ENCODE measurements at places on chromosomes 11 and 22. TPM values are rescaled to one million over a fixed set of nuclear protein-coding genes. Genes with fewer than 3 reads are reported as not detected.

DNA sequence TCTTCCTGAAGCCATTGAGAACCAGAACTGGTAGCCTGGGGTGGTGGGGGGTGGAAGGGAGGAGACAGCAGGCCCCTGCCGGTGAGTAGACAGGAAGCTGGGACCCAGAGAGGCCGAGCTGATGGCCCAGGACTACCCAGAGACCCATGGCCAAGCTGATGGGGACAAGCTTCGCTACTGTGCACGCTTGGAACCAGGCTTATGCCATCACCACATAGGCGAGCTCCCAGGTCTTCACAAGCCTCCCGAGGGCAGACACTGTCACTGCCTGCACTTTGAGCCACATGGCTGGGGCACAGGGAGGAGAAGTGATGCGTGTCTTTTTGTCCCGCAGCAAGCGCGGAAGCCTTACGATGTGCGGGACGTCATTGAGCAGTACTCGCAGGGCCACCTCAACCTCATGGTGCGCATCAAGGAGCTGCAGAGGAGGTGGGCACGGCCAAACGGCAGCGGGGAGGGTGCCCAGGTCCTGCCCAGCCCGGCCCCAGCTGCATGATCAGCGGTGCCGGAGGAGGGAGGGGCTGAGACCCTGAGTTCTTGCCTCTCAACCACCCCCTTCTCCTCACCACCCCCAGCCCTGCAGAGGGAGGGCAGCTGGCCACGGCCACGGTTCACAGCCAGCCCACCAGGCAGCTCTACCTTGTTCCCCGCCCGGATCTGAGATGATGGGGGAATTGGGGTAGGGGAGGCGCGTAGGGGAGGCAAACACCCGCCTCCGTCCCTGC is 76.0 kb upstream of the KCNQ1OT1 start:
- H3K27me3 ChIP-seq: peaks cover 18% of the 10 kb centered on the region
- H3K4me3 ChIP-seq: no peak overlapping the region
- H3K36me3 ChIP-seq: no peaks in the 10 kb centered on the region
- no peak for DNase-seq
- no peak overlapping the region for H3K27ac ChIP-seq

DNA sequence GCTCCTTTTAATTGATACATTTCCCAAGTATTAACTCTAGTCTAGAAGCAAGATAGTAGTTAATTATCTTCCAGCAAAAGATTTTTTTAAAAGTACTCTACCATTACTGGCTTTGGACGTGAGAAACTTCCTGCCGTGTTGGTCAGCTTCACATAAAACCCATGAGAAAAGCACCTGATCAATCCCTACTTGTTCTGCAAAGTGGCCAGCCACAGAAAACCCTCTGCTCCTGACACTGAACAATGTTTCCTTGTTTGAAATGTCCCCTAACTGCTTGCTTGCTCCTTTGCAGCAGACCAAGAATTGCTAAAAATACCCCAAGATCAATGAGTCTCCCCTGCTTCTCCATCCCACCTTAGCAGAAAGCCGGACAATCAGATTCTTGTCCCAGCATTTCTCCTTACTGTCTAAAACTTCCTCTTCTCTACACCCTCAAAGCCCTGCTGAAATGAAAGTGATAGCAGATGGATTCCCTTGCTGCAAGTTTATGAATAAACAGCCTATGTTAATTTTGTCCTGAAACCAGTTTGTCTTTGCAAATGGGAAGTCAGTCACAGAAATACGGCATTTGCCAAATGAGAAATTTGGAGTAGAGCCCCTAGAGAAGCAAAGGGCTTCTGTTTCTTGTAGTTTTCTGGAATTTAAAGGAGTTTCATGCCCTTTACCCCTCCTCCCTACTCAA is 207.1 kb upstream of the ARHGAP20 start:
- H3K27ac ChIP-seq: no peak overlapping the region
- H3K4me1 ChIP-seq: peaks cover 5% of the 10 kb centered on the region
- DNase-seq: no peak
- no peaks in the 10 kb centered on the region for H3K36me3 ChIP-seq
- peaks cover 48% of the 10 kb centered on the region for H3K27me3 ChIP-seq

DNA sequence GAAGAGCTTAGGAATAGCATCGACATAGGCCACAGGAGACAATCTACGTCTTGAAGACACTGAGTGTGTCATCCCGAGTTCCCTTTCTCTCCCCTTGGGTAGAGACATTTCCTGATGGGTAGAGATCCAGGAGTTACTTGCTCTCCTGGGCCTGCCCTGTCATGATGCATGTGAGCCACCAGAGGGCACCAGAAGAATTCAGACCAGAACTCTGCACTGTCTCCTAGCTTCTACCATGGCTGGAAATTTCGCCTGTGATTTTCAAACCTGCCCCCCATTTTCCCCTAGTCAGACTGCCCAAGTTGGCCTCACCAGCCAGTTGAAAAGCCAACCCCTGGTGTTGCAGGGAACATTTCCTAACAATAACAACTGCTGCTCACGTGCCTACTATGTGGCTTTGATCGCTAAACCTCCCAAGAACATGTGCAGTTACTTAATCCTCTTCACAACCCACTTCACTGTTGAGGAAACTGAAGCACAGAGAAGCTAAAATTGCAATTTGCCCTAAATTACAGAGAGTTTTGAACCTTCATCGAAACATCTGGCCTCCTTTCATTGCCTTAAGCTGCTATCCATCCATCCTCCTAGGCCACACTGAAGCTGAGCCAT is 47.2 kb downstream of the C11orf58 start:
- H3K27ac ChIP-seq: no peak overlapping the region
- peaks cover 21% of the 10 kb centered on the region for H3K4me1 ChIP-seq
- H3K4me3 ChIP-seq: no peak overlapping the region
- no peaks in the 10 kb centered on the region for H3K36me3 ChIP-seq

DNA sequence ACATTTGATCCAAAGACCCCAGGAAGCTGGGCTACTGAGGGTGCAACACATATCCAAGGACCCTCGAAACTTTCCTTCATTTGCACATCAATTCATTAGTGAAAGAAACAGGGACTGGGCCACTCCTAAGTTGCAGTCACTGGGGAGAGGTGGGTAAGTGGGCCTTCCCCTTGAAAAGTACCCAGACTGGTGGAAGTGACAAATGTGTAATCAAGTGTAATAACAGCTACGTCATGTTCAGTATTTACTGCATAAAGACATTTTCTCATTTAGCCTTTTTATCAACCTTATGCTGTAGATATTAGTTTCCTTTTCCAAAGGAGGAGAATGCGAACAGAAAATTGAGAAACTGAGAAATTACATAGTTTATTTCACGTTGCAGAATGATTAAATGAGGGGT is 101.9 kb upstream of the OLFML1 start:
- no peak overlapping the region for H3K4me3 ChIP-seq
- no peaks in the 10 kb centered on the region for H3K36me3 ChIP-seq
- no peak overlapping the region for H3K27ac ChIP-seq

GRCh38 chr11:33899400-33900037 is 7.6 kb upstream of the LMO2 start:
- no peaks in the 10 kb centered on the region for H3K36me3 ChIP-seq
- H3K27me3 ChIP-seq: peaks cover 16% of the 10 kb centered on the region
- peaks cover 18% of the 10 kb centered on the region for H3K4me1 ChIP-seq
- no peak overlapping the region for H3K4me3 ChIP-seq
- no peak overlapping the region for H3K27ac ChIP-seq

MMP8 gene
- total RNA-seq: not detected

SPDYC gene
- total RNA-seq: not detected

DNA sequence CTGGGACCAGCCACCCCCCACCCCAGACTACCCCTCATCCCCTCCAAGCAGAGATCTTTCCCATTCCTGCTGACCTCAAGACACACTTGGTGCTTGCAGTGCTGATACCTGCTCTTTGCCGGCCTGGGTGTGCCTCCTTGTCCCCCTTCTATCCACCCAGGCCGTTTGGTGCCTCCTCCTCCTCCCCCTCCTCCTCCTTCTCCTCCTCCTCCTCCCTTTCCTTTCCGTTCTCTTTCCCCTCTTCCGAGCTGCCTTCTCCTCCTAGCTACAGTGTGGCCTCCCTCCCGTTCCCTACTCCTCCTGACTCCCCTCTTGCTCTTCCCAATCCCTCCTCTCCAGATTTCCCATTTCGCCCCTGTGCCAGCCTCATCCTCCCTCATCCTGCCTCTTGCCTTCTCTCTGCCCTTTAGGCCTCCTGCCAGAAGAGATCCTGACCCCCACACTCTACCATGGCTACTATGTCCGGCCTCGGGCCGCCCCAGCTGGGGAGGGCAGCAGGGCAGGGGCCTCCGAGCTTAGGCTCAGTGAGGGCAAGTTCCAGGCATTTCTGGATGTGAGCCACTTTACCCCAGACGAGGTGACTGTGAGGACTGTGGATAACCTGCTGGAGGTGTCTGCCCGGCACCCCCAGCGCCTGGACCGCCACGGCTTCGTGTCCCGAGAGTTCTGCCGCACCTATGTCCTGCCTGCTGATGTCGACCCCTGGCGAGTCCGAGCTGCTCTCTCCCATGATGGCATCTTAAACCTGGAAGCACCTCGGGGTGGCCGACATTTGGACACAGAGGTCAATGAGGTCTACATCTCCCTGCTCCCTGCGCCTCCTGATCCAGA is 712 bp downstream of the HSPB2 start:
- no peak overlapping the region for H3K27ac ChIP-seq
- no peak for DNase-seq
- no peaks in the 10 kb centered on the region for H3K27me3 ChIP-seq

LARGE1 gene
- total RNA-seq: 5.2 TPM

DNA sequence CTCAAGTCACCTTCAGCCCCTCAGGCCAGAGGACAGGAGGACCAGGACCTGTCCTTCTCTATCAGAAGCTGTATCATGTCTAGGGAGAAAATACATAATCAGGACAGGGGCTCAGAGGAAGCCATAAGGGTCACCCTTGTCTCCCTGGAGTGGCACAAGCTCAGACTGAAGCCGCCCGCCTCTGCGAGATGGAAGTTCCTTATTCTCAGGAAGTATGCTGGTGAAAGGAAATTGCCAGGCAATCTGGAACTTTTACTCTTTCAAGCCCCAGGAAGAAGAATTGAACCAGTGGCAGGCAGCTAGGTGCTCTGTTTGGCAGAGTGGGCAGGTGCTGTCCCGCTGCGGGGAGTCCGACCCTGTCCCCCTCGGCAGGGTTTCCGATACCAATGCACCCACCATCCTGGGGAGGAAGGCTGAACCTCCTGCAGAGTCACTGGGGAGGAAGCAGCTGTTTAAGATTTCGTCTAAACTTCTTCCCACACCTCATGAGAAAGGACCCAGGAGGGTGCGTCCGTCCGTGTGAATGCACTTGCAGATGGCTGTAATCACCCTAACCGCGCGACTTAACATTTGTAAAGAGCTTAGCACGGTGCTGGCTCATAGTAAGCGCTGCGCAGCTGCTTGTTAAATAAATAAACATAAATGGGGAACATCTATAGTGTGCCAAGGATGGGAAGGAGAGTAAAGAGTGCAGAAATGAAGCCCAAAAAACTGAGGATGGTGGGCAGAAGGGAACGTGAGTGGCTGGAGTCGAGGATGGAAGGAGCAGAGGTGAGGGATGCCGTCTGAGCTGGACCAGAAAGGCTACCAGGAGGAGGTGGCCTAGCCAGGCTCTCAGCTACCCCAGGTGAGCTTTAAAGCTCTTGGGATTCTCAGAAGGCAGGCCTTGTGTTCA is 5.0 kb upstream of the ANO1 start:
- H3K36me3 ChIP-seq: no peaks in the 10 kb centered on the region
- H3K27me3 ChIP-seq: peaks cover 24% of the 10 kb centered on the region
- no peak for DNase-seq
- H3K27ac ChIP-seq: no peak overlapping the region
- H3K4me1 ChIP-seq: no peaks in the 10 kb centered on the region

DNA sequence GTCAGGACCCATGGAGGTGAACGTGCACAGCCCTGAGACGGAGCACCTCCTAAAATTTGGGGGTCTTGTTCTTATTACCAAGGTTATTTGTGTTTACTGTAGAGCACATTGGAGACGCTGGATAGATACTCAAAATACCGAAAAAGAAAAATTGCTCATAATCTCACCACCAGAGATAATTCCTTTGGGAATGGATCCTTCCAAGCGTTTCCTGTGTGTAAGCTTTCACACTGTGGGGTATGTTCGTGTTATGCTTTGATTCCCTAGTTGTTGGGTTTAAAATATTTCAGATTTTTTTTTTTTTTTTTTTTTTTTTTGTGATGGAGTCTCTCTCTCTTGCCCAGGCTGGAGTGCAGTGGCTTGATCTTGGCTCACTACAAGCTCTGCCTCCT is 14.1 kb upstream of the MRGPRD start:
- H3K4me3 ChIP-seq: no peak overlapping the region
- DNase-seq: no peak
- H3K27ac ChIP-seq: no peak overlapping the region
- no peaks in the 10 kb centered on the region for H3K4me1 ChIP-seq
- H3K27me3 ChIP-seq: peaks cover 39% of the 10 kb centered on the region
- peaks cover 6% of the 10 kb centered on the region for H3K36me3 ChIP-seq

- H3K4me3 ChIP-seq: no peak overlapping the region
- H3K4me1 ChIP-seq: no peaks in the 10 kb centered on the region
- no peaks in the 10 kb centered on the region for H3K27me3 ChIP-seq
- no peak for DNase-seq
- no peaks in the 10 kb centered on the region for H3K36me3 ChIP-seq
- no peak overlapping the region for H3K27ac ChIP-seq
Observed at GRCh38 chr11:132284048-132284447, 913.6 kb downstream of the NTM start.

GRCh38 chr11:121572571-121573059 is 119.8 kb upstream of the SORL1-AS1 start:
- H3K27ac ChIP-seq: no peak overlapping the region
- no peaks in the 10 kb centered on the region for H3K36me3 ChIP-seq
- H3K27me3 ChIP-seq: no peaks in the 10 kb centered on the region
- DNase-seq: no peak
- H3K4me3 ChIP-seq: no peak overlapping the region
- H3K4me1 ChIP-seq: no peaks in the 10 kb centered on the region
